ENCODE measurements at places on chromosomes 7 and 10.

DNA sequence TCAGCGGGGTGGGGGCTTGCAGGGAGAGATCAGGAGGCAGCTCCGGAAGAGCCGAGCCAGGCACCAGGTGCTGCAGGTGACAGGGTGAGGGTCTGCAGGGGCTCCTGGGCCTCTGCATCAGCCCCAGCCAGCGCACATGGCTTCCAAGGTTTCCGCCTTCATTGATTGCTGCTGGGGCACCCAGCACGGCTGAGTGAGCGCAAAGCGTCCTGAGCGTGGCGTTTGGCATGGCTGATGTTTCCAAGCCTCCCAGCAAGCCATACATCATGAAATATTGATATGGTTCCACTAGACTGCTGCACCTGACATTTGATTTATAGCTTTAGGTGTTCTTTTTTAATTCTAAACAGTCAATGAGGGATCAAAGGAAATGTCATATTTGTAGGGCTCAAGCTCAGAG, 259.0 kb downstream of the WDR37 start:
- DNase-seq: no peak

GRCh38 chr7:55237156-55237893, 127.8 kb upstream of the LANCL2 start:
- no peak for DNase-seq

- no peak for DNase-seq
Observed at GRCh38 chr7:126210707-126211106, 1042.0 kb downstream of the GRM8 start.

GRCh38 chr7:86978808-86979506, 80.5 kb downstream of the ELAPOR2 start:
- no peak for DNase-seq

DNA sequence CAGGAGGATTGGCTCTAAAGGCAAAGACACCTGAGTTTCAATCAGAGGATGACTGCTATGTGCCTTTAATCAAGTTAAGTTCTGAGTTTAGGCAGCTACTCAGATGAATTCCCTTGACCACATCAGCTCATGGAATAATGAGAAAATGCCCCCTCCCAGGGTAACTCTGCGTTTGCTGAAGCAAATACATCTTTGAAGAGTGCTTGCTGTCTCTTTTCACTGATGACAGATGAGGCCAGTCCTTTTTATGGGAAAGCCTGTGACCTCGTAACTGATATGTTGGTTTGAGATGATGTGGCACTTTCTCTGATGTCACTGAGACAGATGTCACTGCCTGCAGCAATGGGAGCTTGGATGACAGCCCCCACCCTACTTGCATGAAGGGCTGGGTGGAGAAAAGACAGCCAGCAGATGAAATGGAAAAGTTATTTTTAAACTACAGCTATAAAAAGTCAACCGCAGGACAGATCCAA, 43.7 kb upstream of the DGKI start:
- DNase-seq: no peak

DNA sequence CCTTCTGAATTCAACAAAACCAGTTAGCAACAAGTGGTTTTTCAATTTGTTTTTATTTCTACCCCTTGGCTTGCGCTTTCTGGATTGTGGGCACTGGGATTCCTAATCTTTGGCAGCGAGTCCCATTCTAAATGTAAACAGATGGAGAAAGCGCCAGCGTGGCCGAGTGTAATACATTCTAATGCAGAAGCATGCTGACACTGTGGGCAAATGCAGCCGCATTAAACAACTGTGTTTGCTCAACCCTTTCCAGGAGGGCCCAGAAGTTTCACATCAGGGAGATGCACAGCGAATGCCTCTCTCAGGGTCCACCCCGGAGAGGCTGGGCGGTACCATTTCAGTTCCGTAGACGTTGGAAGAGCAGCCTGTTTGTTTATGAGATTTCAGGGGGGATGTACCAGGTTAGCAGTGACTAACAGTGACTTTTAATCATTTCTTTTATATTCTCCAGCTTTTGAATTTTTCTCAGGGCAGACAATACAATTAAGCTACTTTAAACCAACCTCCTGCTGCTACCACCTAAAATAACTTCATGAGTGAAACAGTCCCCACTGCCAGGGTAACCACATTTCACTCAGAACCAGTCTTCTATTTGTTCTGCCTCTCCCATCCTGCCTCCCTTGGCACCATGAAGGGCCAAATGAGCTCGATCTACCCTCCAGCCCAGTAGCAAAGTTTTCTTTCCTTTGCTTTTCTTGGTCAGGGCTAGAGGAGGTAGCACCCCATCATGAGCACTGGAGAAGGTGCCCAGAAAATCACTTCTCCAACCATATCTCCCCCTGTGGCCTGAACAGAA, 164.2 kb upstream of the ITGB1 start:
- DNase-seq: no peak

DNA sequence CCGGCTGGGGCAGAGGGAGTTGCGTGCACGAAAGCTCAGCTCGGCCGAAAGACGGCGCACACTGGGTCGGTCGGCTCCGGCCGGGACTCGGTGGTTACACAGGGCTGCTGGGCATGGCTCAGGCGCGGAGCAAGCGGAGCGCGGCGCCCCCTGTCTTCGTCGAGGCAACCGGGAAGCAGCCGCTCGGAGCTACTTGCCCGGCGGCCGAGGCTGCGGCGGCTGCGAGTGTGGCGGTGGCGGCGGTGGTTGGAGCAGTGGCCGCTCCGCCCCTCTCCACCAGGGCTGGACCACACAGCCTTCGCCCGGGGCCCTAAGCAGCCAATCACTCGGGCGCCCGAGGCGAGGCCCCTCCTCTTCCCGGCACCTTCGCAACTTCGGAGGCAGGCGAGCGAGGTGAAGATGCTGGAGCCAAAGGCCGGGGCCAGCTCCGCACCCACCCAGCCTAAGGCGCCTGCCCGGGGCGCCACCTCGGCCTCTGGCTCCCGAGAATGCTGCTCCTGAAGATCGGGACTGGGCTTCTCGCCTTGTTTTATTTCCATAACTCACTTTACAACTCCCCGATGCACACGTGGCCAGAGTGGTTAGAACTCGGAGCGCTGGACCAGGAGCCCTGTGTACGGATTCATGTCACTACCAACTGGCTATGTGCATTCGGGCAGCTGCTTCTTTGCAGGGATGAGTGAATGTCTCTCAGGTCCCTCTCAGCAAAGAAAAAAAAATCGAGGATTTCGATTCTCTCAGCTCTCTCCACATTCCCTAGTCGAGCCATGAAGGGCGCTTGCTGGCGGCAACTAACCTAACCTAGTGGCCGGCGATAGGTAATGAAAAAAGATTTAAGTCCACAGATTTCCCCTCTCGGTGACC, at the start of gene TLL2:
Gene TLL2 (minus strand): TSS at position 229 of the 864 bp plus-strand sequence. CDS start 241 bp downstream, outside the sequence.
- peak; percentile 74 for DNase-seq

GRCh38 chr10:48274636-48275035, at the start of gene FRMPD2:
TSS of gene FRMPD2 (minus strand) at chr10:48274696. CDS start at chr10:48274567, 129 bp downstream.
- no peak for DNase-seq

- peak; percentile 88 for DNase-seq
Observed at GRCh38 chr7:76201732-76202665, at the start of gene SRRM3. TSS of gene SRRM3 (plus strand) at chr7:76201896. CDS start at chr7:76235067, 33,171 bp downstream.

- peak; percentile 52 for DNase-seq
Observed at GRCh38 chr7:24572393-24572996, 757 bp upstream of the PALS2 start.

DNA sequence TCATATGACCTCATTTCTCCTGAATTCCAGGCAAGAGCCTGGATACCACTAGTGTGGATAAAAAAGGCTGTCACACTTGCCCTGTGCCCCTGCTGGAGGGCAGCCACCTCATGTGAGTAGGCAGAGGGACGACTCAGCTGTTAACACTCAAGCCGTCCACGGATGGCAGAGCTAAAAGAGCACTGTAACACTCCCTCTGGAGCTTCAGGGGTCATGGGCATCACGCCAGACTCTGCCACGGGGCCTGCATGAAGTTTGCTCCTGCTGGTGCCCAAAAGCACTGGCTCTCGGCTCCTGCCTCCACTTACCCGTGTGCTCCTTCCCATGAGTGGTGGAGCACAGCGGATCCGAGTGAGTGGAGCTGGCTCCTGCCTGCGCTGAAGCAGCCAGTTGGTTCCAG, 919.8 kb upstream of the C7orf33 start:
- DNase-seq: no peak

DNA sequence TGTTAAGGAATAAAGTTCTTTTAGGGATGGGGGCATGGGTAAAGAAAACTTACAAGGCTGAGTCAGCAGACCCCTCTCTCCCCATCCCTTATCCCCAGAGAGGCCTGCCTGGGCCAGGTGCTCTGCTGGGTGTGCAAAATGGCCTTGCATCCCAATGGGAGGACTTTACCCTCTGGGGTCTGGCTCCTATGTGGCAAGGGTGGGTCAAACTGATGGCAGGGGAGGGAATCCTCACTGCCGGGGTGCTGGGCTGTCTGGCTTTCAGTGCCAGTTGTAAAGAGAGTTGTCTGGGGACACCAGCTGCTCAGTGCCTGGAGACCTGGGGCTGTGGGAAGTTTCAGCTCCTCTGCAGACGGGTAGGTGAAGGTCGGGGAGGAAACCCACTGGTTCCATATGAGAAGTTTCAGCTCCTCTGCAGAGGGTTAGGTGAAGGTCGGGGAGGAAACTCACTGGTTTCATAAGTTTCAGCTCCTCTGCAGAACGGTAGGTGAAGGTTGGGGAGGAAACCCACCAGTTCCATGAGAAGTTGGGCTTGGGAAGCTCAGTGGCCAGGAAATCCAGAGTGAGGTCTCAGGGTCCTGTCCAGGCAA, 127.2 kb upstream of the PODXL start:
- no peak for DNase-seq

DNA sequence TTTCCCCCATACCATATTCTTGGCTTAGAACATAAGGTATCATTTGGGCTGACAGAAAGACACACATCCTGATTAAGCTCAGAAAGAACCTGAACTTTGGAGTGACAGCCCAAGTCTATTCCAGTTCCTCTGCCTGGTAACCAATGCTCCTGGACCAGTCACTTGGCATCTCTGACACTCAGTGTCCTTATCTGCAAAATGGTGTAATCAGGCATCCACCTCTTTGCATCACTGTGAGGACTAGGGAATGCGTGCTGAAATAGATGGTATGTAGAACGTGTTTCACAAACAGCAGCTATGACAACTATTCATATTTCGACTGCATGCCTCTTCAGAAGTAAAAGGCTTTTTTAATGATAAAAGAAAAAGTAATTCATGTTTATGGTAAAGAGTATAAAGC, 26.2 kb upstream of the PIK3AP1 start:
- DNase-seq: no peak

GRCh38 chr10:15238555-15239335, 70.3 kb upstream of the NMT2 start:
- DNase-seq: no peak

GRCh38 chr7:105350906-105351305, 37.8 kb downstream of the SRPK2 start:
- DNase-seq: no peak

- DNase-seq: no peak
Observed at GRCh38 chr10:127149501-127150081, 46.8 kb downstream of the INSYN2A start.

GRCh38 chr7:107353701-107354100, 116.2 kb upstream of the GPR22 start:
- DNase-seq: no peak

GRCh38 chr7:74403521-74404387, 50.0 kb upstream of the GTF2IRD1 start:
- no peak for DNase-seq

- DNase-seq: no peak
Observed at GRCh38 chr7:135253851-135254771, 20.5 kb downstream of the STRA8 start.

- no peak for DNase-seq
Observed at GRCh38 chr10:132193907-132194552, 7.3 kb downstream of the DPYSL4 start.

GRCh38 chr10:102419269-102420180, 940 bp upstream of the PSD start:
- DNase-seq: peak; percentile 81

- no peak for DNase-seq
Observed at GRCh38 chr7:10475940-10476641, 497.6 kb upstream of the PHF14 start.

Measured in activated T-cell treated with anti-CD3 and anti-CD28 coated beads, Interleukin-2, amount 50 U/mL, for 48 hours (primary cell).